Activated gamma-delta T cell treated with anti-CD3 and anti-CD28 coated beads, Interleukin-2, amount 50 U/mL, for 16 hours (primary cell): ENCODE measurements at places on chromosomes 3 and 15.

DNA sequence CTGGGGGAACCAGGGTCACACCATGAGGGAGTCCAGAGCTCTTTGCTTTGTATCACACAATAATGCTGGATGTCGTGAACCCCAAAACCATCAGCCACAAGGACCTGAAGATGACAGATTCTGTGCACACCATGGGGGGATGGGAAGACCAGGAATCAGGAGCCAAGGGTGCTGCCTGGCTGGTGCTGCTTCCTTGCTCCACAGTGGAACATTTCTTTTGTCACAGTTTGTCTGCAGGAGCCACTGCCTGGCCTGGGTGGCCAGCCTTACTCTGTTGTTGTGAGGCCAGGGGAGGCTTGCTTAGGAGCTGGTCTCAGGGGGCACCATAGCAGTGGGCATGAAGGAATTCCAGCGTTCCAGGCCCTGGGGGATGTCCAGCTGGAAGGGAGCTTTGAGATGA is 6.5 kb upstream of the TGM5 start:
- DNase-seq = no peak

DNA sequence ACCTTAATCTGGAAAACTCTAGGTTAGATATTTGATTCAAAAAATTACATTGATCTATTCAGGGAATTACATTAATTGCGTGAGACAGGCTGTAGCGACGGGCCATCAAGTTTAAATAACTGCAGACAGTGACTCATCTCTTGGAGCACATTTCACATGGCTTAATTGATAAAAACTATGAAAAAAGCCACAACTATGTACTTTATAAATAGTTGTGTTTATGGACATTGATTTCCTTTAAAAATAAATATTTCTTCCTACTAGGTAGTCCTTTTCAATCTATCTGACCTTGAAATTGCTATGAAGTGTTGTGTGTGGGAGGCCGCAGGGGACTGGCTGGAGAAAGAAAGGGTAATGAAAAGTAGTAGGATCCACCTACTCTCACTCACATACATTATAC is 157.8 kb downstream of the IL1RAP start:
- no peak for DNase-seq

GRCh38 chr15:85742186-85742821 is 52.4 kb downstream of the KLHL25 start:
- DNase-seq = no peak

DNA sequence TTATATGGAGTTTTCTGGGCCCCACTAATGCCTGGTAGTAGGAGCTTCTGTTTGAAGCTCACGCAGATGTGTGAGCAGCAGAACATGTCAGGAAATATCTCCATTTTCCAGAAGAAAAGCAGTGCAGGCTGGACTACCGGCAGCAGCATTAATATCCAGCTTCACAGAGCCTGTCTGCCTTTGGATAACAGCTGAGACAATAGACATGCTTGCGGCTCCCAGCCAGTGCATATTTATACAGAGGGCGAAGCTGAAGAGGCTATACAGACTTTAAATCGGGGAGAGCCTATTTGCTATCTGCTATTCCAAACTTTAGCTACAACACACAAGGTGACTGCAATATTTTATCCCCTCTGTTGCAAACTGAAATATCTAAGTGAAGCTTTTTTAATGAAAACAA is 250.1 kb upstream of the WNT5A start:
- DNase-seq = no peak

GRCh38 chr15:90907838-90908507 is 4.9 kb downstream of the MAN2A2 start:
- no peak for DNase-seq

GRCh38 chr3:48187301-48187578 is 977 bp downstream of the CDC25A start:
- DNase-seq = no peak

DNA sequence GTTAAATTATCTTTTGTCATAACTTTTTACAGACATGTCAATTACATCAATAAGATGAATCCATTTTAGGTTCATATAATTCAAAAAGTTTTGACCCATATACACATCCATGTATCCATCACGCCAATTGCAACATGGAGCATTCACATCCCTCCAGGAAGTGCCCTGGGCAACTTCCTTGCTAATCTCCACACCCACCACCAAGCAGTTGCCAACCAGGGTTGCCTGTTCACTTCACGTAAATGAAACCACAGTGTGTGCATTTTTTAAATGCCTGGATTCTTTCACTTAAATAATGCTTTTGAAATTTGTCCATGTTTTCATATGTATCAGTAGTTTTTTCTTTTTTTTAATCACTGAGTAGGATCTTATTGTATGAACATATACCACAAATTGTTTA is 40.7 kb upstream of the LYZL4 start:
- no peak for DNase-seq

- no peak for DNase-seq
Observed at GRCh38 chr3:62252438-62253157, 120.8 kb downstream of the FEZF2 start.
